ENCODE measurements at places on chromosomes 2 and 18.

DNA sequence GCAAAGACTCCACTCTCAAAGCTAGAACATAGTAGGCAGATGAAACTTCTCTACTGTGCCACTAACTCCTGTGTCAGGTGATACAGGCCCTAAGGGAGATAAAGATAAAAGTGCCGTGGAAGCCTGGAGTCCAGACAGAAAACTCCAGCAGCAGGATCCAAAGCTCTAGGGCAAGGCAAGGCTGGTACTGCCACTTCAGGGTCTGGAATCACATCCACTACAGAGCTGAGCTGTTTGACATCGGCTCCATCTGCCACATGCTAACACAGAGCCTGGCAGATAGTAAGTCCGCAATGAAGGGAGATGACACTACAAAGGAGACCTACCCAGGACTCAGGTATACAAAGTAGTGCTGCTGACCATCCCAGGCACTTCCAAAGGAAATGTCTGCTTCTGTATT lies 34.4 kb downstream of the EPG5 start:
- no peak for DNase-seq

DNA sequence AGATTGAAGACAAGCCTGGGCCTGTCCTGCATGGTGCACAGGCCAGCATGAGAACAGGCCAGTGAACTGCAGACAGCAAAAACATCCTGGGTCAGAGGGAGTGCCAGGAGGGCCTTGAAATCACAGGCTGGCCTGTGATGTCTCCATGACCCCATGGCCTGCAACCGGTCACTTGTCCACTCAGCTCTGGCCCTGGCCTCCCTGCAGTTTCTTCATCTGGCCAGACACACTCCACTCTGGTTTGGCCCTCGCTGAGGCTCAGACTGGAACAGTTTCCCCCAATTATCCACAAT lies 12.6 kb downstream of the CYRIA start:
- DNase-seq: no peak

DNA sequence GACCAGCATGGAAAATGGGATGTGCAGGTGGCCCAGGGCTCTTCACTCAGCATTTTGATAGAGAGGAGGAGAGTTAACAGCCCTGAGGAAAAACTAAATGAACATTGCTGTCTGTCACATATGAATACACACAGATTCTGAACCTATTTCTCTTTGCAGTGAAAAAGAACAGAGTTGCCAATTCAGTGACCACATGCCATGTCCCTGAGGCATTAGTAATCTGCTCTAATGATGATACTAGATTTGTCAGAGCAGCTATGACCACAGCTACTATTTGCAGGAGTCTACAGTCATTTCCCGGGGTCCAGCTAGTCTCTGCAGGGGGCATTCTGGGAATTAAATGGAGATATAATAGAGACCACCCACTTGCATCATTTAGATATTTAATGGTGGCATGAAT lies 267.6 kb downstream of the TMX3 start:
- DNase-seq: no peak

GRCh38 chr2:217820904-217821303 lies 181.9 kb downstream of the TNS1 start:
- no peak for DNase-seq

- DNase-seq: no peak
These were observed 25.7 kb downstream of the LPIN1 start for GRCh38 chr2:11771971-11772615.

DNA sequence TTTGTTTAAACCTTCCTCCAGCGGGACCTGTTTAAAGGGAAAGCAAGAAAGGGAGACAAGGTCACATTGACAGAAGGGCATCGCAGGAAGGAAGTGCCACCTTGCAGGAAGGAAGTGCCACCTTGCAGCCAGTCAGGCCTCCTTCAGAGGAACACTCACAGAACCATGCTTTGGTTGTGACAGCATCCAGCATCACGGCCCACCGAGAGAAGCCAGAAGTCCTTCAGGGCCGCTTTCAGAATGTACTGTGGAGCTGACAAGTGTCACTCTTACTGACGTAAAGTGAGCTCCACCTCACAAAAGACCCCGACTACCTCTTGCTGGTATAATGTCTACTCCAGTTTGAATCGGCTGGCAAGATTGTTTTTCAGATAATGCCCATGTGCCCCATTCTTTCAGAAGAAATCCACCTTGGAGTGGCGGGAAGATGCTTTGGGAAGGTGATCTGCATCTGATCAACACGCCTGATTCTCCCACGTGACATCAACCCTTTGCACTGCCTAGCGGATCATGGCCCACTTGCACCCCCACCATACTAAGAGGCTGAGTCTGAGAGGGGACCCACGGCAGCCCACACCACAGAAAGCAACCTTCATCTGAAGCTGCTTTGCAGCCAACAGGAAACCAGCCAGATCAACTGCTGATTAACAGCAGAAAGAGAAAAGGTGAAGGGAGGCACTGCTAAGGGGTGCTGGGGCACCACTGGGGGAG lies 99.8 kb downstream of the UXS1 start:
- DNase-seq: peak; percentile 38

GRCh38 chr18:8287196-8287885 lies 321.9 kb upstream of the RAB12 start:
- DNase-seq: no peak

- no peak for DNase-seq
These were observed 194.1 kb downstream of the TPGS2 start for GRCh38 chr18:36634573-36635216.

DNA sequence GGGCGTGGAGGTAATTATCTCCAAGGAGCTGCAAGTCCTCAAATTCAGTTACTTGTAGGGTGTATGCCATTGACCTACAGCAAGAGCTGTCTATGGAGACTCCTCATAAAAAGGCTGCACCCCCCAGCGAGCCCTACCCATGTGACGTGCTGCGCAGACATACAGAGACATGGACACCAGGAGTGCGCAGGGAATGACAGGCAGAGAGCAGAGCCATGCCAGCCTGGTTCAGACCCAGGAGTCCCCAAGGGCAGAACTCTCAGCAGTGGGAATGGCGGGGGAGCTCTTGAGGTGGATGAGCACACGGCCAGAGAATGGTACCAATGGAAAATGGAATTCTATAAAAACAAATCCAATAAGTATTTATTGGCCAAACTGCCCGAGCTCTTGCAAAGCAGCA lies 310.1 kb downstream of the MYCN start:
- no peak for DNase-seq

DNA sequence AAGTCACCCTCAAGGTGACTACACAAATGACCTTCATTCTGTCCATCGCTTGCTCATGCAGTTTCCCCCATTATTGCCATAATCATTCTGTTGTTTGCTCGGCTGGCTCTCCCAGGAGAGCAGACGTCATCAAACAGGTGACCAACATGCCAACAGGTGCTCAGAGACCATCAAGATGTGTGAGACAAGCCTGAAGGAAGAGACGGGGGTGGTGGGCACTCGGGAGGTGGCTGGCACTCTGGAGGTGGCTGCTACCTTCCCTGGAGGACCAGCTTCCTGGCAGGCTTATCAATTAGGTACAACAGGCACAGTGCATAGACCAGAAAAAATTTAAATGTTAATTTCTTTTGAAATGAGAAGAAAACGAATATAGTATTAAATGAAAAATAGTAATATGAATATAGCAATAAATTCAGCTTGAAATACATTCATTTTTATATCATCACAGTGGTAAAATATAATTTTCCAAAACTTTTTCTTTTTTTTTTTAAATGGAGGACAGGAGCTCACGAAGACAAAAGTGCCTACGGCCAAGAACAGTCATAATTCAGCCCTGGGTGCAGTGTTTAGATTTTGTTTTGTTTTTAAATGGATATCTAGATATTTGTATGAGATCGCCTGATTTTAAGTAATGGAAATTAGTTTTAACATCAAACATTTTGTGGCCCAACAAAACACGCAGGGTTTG lies 16.9 kb upstream of the HAAO start:
- DNase-seq: no peak

DNA sequence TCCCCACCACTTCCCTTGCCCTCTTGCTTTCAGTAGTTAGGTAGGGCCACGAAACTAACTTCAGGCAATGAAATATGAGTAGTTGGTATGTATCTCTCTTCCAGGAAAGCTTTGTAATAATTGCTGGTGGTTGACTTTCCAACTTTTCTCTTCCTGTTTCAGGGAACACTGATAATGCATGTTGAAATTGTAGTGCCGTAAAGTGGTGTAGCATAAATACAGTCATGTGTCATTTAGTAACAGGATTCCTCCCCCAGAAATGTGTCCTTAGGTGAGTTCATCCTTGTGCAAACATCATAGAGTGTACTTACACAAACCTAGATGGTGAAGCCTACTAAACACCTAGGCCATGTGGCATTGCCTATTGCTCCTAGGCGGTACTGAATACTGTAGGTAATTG lies 429.2 kb downstream of the PID1 start:
- DNase-seq: no peak

GRCh38 chr2:239723486-239724193 lies 301.5 kb downstream of the NDUFA10 start:
- DNase-seq: no peak
